ENCODE measurements at places on chromosomes 12 and 14.

DNA sequence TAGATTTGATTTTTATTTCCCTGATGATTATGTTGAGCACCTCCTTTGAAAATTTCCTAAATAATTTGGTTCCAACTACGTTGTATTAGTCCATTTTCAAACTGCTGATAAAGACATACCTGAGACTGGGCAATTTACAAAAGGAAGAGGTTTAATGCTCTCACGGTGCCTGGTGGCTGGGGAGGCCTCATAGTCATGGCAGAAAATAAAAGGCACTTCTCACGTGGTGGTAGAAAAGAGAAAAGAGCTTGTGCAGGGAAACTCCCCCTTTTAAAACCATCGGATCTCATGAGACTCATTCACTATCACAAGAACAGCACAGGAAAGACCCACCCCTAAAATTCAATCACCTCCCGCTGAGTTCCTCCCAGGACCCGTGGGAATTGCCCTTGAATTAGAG, 372.3 kb downstream of the RPL10L start:
- DNase-seq = no peak

GRCh38 chr14:55546212-55546874, 33.7 kb upstream of the KTN1 start:
- no peak for DNase-seq

GRCh38 chr12:5582541-5582940, 150.6 kb downstream of the NTF3 start:
- DNase-seq = no peak

DNA sequence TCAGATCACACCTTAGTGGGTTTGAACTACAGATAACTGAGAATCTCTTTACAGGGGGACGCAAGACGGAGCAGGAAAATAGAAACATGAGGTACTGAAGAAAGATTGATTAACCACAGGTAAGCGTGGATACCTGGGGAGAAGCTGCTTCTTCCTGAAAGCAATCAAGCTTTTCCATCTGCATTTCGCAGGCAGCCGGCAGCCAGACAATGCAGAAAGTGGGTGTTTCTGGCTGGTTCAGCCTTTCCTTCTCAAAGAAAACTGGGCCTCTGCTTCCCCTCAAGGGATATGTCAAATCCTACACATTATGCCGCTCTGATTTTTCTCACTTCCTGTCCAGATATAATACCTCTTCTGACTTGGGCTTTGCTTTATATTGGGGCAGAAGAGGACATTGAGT, 39.1 kb upstream of the PPFIA2 start:
- DNase-seq = no peak

- no peak for DNase-seq
Observed at GRCh38 chr14:73732006-73732405, 17.8 kb upstream of the PNMA1 start.

GRCh38 chr12:53191096-53191884, 10.6 kb upstream of the CSAD start:
- DNase-seq = no peak

- no peak for DNase-seq
Observed at GRCh38 chr12:127548123-127548553, 718.8 kb upstream of the TMEM132C start.

GRCh38 chr14:105488781-105489541, 2.1 kb upstream of the TEDC1 start:
- no peak for DNase-seq

- DNase-seq = no peak
Observed at GRCh38 chr12:99911967-99912366, 72.8 kb downstream of the ANKS1B start.

- no peak for DNase-seq
Observed at GRCh38 chr12:49872381-49872780, 29.5 kb upstream of the BCDIN3D start.

DNA sequence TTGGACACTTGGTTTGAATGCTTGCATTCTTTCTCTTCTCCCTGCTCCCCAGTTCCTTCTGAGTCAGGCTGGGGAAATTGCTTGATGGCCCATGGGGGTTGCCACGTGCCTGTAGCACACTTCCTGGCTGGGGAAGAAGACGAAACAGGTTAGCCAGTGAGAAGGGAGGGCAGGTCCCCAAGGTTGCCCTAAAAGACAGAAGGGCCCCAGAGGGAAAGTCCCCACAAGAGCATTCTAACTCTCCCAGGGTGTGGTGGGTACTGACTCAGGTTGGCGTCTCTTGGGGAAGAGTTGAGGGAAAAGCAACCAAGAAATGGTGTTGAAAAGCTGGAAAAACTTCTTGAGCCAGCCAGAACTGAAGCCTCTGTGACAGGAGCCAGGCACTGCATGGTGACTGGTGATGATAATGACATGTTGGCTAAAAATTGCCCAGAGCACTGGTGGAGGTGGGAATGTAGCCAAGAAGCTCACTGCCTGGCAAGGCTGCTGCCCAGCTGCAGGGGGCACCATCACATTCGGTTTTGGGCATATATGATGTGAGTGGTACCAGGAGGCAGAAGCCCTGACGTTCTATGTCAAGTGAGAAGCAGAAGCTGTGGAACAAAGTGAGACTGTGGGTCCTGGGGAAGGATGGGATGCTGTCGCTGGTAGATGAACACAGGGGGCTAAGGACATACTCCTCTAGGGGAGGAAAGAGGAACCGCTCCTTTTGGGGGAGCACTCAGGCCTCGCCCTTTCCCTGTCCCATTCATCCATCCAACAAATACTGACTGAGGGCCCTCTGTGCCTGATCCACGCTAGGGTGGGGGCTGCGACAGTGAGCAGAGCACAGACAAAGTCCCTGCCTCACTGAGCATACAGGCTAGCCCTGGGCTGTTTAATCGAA, 8.1 kb upstream of the RABGGTA start:
- DNase-seq = no peak

DNA sequence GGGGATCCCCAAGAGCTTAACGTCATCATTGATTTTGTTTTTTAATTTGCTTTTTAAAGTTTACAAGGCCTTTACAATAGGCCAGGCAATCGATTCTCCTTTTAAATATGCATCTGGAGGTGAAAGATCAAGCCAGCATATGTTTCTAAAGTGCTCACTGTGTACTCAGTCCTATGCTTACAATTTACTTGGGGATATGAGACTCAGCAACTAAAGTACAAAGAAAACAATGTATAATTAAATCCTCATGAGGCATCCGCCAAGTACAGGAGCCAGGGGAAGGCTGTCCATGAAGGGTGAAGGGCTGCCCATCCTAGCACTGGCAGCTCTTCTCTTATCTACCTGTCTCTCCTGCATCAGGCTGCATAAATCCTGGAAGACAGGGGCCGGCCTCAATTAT, 11.8 kb downstream of the CCDC92 start:
- no peak for DNase-seq

DNA sequence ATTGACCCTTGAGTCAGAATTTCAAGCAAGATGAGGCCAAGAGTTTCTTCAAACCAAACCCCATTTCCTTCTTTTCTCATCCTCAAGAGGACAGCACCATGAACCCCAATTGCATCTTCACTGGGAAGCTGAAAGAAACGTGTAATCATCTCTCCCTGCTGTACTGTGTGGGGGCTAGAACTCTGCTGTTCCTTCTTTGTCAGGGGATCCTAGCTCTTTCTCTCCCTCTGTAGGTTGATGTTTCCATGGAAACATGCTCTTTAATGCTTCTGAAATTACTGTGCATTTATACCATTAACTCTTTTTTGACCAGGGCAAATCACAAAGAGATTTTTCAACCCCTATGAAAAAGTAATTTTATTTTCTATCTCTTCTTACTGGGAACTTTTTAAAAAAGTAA, 295.1 kb downstream of the GRIN2B start:
- DNase-seq = no peak

- DNase-seq = no peak
Observed at GRCh38 chr12:111034886-111035577, 114.7 kb upstream of the MYL2 start.

DNA sequence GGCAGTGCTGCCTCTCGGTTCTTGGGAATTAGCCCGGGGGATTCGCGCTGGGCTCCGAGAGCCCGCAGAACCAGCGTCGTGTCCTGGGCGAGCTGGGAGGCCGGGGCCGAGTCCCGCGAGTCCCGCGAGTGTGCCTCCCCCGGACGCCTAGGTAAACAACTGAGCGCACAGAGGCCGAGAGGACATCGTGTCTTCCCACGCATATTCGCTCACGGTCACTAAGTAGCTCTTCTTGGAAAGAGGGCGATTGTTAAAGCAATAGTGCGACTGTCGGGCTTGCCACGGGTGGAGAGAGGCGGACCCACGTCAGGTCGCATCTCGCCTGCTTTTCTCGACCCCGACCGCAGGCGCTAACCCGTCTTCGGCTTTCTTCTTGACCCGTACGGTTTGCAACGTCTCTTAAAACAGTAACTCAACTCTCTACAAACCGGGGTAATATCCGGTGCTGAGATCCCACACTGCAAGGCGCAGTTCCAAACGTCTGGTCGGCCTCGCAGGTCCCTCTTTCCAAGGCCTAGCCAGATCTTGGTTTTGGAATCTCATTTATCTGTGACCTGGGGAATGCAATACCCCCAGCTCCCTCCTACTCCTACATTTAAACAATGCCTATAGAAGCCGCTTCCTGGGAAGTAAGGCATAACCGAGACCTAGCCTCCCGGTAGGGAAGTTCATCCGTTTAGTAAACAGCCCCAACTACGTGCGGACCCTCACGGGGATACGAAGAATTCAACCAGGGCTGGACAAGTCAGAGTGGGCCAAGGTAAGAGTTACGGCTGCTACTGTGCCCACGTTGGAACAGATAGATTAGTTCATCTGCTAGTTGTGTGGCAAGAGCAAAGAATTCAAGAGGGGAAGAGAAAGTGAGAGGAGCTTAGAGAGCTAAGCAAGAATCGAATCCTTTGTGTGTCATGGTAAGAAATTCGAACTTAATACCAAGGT, 736 bp upstream of the PHLDA1 start:
- peak; percentile 84 for DNase-seq

DNA sequence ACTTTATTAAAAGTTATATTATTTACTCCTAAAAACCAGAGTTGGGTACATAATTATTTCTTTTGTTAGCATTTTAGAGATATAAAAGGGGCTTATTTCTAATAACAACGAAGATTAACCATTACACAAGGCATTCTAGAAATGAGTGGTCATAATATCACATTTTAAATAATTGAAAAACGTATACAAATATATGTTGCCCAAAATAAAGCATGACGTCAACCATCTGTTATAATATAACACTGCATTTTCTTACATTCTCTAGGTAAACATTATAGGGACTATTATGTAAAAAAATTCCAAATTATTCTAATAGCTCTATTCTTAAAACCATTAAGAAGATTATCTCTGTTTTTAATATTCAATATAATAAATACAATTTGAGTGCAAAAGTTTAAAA, 455.1 kb upstream of the GARIN6 start:
- no peak for DNase-seq

DNA sequence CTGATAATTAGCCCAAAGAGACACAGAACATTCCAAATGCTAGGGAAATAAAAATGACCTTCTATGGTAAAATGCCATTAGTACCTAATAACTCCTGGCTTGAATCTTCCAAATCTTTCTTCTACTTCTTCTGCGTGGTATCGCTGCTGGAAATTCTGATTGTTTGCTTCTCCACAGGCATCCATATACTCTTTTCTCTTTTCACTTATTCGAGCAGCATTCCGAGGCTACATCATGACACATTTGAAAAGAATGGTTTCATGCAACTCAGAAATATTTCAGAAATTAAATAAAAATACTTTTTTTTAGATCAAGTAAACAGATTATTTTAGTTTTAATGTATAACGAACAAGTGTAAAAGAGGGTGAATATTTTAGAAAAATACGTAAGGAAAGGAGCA, 18.9 kb downstream of the ZCCHC8 start:
- no peak for DNase-seq

DNA sequence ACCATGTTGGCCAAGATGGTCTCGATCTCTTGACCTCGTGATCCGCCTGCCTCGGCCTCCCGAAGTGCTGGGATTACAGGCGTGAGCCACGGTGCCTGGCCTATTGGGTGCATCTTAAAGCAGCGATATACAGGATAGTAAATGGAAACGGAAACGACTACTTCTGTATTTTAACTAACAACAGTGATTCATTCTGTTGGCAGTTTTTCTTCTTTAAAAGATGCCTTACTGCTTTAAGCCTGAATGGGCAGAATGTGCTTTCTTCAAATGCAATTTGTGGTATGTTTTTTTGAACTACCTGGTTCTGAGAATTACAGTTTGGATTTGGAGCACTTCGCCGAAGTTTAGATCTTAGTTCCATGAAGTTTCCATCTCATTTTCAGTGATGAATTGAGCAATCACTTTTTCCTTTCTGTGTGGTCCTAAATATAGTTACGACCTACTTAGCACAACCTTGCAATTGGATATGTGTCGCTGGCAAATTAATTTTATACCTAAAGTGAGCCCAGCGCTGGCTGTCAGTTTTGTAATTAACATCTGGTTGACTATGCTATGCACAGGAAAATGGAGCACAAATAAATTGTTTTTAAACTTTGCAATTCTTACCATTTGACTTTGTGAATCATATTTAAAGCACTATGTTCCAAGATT, 53.6 kb upstream of the EIF5 start:
- no peak for DNase-seq

GRCh38 chr14:77212943-77213678, 31.5 kb downstream of the TMEM63C start:
- DNase-seq = peak; percentile 10

DNA sequence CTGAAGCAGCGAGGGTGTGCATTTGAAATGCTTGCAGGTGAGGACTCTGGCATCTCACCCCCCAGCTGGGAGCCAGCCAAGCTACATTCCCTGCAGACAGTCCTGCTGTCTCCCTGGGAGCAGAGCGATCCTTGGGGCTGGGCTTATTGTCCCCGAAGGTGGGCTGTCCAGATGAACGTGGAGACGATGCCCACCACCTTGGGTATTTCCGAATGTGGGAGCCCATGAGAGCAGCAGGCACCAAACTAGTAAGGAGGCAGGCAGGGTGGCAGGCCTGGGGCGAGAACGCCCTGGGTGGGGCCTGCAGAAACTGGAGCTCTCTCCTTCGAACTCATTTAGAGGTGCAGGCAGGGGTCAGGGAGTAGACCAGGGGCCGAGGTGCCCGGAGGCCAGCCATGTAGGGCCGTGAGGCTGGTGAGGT, 18.5 kb downstream of the ZBTB42 start:
- no peak for DNase-seq

GRCh38 chr12:45350861-45351260, 135.0 kb downstream of the ANO6 start:
- DNase-seq = no peak

DNA sequence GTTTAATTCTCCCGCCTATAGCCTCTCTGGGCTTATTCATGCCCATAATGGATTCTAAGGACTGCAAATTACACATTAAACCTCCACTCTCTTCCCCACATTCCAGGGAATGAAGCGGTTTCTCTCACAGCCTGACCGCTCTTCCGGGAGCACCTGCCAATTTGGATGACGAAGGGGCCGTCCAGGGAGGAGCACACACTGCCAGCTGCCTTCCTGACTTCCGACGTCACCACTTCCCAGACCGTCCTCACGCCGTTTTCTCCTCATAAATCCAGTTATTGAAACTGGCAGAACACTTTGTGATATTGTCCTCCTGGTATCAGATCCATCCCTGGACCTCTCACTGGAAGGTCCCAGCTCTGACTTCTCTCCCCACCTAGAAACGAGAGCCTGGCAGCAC, 87.6 kb downstream of the GCH1 start:
- no peak for DNase-seq

GRCh38 chr12:27779416-27779919, 565 bp upstream of the KLHL42 start:
- DNase-seq = peak; percentile 60

Measured in erythroblast (primary cell).